ENCODE measurements at places on chromosomes 7 and 10. TPM values are rescaled to one million over a fixed set of nuclear protein-coding genes. Genes with fewer than 3 reads are reported as not detected.

DNA sequence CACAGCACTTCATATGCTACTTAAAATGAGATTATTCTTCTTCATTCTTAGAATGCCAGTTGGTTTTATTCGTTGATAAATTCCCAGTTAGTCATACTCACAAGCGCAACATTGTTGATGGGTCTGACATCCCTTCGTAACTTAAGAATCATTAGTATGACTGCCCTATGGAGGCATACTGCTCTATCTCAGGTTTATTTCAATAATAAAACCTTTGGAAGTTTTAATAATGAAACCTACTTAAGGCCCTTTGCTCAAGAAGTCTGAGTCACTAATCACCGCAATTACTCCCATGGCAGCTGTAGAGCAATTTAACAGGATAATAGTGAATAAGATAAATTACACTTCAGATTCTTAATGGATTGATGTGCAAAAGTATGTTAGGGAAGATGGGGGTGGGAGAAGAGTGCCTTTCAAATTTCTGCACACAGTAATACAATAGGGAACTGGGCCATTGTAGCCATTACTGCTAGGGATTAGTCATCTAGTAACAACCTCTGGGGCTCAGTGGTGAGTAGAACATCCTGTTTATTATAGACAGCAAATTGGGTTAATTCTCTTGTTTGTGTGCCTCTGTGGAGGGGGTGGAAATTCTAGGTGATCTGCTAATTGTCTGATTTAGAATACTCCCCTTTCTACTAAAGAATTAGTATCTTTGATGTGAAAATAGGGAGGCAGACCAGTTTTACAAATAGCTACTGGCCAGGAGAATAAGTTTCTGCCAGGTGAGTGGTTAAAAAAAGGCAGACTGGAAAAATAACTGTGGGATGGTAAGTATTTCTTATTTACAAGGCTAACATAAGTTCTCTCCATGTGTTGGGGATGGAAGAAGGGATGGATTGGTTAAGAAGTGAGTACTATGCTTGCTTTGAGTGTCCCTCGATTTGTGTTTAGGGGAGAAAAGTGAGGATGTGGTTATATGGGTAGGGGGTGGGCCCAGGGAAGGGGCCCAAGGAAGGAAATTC is 74.5 kb upstream of the VKORC1L1 start:
- no peak for DNase-seq

DNA sequence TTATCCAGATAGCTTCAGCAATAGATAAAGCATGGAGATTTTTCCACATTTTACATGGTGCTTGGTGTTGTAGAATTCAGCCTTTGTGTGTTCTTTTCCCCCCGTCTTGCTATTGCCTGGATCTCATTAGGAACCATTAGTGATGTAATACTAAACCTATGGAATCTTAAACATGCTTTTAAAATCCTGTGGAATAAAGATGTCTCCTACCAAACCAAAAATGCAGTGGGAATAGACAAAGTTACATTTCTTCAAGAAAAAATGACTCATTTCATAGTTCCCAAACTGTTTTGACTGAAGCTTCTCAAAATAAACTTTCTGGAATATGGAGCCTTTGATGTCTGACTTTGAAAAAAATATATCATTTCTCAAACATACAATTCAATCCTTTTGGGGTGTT is 44.0 kb downstream of the CALD1 start:
- no peak for DNase-seq

- no peak for DNase-seq
These were observed 137.7 kb downstream of the SEMA3C start for GRCh38 chr7:80781146-80781545.

DNA sequence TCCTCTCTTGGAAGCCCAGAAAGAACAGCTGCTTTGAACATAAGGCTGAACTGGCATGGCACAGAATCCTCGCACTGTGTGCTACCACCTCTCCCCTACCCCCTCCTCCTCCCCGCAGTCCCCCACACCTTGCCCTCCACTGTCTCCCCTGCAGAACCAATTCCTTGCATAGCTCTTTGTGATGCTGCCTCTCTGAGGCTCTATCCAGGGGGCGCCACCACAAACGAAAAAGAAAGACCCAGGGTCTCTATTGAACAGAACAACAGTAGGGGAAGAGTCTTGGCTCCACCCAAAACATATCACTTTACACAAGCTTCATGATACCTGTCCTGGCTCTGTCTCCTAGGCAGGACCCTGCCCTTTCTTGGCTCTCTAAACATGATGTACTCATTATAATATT is 26.2 kb upstream of the EBLN1 start:
- DNase-seq: no peak

The CALHM3 gene
- not detected for total RNA-seq

The KLF6 gene
- 132 TPM for total RNA-seq

The SPAG6 gene
- 0.59 TPM for total RNA-seq
